ENCODE measurements at places on chromosomes 6 and 20. TPM values are rescaled to one million over a fixed set of nuclear protein-coding genes. Genes with fewer than 3 reads are reported as not detected.

The BEND6 gene
- not detected for total RNA-seq

DNA sequence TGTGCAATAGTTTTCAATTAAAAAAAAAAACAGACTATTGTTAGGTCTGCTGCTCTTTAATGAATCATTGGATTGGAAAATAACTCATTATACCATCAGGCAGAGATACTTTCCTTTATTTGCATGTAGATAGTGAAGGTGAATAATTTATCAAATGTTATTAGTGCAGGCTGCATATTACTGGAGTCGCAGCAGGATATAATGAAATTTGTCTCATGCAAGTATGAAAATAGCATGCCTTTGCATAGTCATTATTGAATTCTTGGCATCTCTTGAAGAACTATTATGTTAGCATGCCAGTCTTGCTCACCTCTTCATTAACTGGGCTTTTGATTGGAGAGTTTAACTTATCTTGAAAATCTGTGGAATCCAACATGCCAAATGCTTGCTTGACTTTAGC is 241.7 kb downstream of the CDKAL1 start:
- H3K4me3 ChIP-seq = no peak overlapping the region
- H3K27ac ChIP-seq = no peak overlapping the region
- no peaks in the 10 kb centered on the region for H3K27me3 ChIP-seq
- no peaks in the 10 kb centered on the region for H3K4me1 ChIP-seq
- peaks cover 7% of the 10 kb centered on the region for H3K36me3 ChIP-seq

DNA sequence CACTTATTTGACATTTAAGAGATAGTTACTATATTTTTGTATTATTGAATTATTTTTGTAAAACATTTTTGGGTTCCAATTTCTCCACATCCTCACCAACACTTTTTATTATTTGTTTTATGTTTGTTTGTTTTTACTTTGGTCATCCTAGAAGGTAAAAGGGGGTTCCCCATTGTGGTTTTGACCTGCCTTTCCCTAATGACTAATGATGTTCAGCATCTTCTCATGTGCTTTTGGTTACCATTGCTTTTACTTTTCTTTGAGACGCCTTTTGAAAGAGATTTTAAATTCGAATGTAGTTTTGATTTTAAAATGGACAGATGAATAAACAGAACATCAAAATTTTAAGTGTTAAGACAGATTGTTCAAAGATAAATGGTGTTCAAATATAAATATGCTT is 46.9 kb downstream of the AK9 start:
- no peaks in the 10 kb centered on the region for H3K4me1 ChIP-seq
- H3K4me3 ChIP-seq = no peak overlapping the region
- peaks cover 28% of the 10 kb centered on the region for H3K36me3 ChIP-seq
- no peaks in the 10 kb centered on the region for H3K27me3 ChIP-seq
- no peak for DNase-seq

DNA sequence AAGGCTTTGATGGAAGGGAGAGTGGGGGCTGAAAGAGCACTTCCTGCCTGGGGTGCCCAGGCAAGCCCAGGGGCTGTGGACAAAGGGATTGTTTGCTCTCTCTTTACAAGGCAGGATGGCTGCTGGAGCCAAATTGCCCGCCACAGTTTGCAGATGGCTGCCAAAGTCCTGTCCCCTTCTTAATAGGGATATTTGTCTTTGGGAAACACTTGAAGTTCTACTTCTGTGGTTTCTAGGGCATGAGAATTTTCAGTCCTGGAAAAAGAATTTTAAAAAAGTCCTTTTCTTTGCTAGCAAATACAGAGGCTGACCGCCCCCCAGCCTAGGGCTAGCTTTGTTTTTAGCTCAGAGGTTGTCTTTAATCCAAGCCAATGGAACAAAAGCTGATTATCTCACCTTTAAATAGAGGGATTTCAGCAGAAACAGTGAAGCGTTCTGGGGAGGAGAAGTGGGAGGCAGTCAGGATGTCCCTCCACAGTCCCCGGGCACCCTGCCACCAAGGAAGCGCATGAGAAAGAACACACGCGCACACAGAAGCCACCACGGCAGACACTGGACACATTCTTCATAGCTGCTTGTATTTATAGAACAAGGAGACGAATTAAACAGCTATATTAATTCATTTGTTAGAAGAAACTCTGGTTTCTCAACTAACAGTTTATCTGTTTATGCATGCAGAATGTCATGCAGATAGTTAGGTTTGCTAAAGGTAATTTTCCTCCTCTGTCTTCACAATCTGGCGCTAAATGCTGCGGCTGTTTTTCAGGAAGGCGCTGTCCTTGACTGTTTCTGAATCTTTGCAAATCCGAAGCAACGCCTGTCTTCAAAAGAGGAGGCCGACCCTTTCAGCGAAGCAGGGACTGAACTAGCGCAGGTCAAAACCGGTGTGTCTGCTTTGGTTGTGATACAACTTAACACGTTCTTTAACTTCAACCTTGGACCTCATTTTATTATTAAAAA is 736.9 kb downstream of the QKI start:
- no peak for DNase-seq
- no peak overlapping the region for H3K4me3 ChIP-seq
- no peaks in the 10 kb centered on the region for H3K27me3 ChIP-seq

The SPAG4 gene
- 6.9 TPM for total RNA-seq

The PTCHD4 gene
- total RNA-seq = not detected

DNA sequence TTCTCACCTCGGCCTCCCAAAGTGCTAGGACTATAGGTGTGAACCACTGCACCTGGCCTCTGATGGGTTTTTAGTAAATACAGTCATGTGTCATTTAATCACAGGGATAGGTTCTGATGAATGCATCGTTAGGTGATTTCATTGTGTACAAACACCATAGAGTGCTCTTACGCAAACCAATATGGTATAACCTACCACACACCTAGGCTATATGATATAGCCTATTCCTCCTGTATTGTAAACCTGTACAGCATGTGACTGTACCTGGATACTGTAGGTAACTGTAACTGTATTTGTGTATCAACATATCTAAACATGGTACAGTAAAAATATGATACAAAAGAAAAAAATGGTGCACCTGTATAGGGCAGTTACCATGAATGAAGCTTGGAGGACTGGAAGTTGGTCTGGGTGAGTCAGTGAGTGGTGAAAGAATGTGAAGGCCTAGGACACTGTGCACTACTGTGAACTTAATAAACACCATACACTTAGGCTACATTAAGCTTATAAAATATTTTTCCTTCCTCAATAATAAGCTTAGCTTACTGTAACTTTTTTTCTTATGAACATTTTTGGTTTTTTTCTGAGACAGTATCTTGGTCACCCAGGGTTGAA is 10.0 kb downstream of the BICRAL start:
- peaks cover 22% of the 10 kb centered on the region for H3K36me3 ChIP-seq
- peaks cover 30% of the 10 kb centered on the region for H3K4me1 ChIP-seq
- no peaks in the 10 kb centered on the region for H3K27me3 ChIP-seq
- no peak for DNase-seq

DNA sequence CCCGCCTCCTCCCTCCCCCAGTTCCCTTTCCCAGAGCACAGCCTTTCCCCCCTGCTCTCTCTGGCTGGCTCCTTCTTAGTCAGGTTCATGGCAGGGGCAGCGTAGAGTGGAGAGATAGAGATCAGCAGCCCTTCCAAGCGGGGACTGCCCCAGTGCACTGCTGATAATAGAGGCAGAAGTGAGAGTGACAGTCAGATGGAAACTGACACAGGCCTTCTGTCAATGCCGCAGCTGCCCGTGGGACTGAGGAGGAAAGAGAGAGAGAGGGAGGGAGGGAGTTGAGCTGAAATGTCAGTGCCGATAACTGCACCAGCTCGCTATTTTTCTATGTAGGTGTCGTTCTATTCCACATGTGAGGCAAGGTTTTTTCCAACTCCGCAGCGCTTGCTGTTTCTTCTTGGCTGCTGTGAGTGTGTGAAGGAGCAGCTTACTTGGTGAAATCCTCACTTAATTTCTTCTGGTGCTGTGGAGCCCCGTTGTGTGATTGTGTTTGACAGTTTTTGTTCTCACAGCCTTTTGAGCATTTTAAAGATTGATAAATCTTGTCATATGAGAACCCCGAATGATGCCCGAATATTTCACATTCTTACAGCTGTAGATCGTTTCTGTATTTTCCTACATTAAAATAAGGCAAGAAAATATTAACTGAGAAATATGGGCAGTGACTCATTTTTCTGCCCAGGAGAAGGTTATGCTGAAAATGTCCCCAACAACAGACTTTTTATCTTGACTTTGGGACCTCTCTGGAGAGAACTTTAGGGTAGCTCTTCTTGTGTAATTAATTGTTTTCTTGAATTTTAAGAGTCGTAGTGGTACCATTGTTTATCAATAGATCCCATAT is 386.4 kb upstream of the MMS22L start:
- no peaks in the 10 kb centered on the region for H3K4me1 ChIP-seq
- H3K27me3 ChIP-seq = peaks cover 3% of the 10 kb centered on the region
- no peaks in the 10 kb centered on the region for H3K36me3 ChIP-seq
- DNase-seq = peak; percentile 62
- no peak overlapping the region for H3K4me3 ChIP-seq
